ENCODE measurements at places on chromosomes 7 and 10.

GRCh38 chr7:30920021-30920583, 8.4 kb downstream of the AQP1 start:
- no peak for DNase-seq

- no peak for DNase-seq
These were observed 6.7 kb downstream of the PRKAG2 start for GRCh38 chr7:151869968-151870918.

- DNase-seq = no peak
These were observed 479.3 kb downstream of the GLRX3 start for GRCh38 chr10:130615457-130615856.

- DNase-seq = no peak
These were observed 32.7 kb upstream of the NRCAM start for GRCh38 chr7:108488768-108489538.

- no peak for DNase-seq
These were observed 269.0 kb downstream of the ARHGAP12 start for GRCh38 chr10:31659665-31660064.

All from right renal cortex interstitium (tissue), 3 donors.